Thoracic aorta (tissue), 2 donors: ENCODE measurements at places on chromosomes 3 and 15.

DNA sequence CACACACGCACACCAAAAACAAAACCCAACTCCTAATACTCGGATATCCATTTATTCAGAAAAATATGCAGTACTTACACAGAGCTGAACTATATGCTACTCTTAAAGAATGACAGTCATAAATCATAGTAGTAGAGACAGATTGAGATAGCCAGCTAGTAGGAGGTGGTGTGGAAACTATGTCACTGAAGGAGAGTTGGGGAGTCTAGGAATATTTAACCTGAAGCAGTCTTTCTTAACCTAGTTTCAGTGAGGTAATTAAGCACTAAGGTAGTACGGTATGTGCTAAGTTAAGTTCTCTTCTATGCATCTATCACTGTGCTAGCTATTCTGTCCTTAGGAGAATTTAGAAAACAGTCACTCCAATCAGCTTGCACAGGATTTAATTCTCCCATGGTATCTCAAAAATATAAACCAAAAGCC, 54.2 kb downstream of the ANKRD28 start:
- no peak for DNase-seq

GRCh38 chr3:128343287-128344051, 123.2 kb downstream of the DNAJB8 start:
- DNase-seq = no peak

GRCh38 chr3:169477790-169478189, 185.7 kb downstream of the MECOM start:
- no peak for DNase-seq

GRCh38 chr3:197292083-197292646, 6.2 kb downstream of the DLG1 start:
- DNase-seq = no peak

- DNase-seq = no peak
Measured at GRCh38 chr3:126731044-126731443, 27.0 kb downstream of the CHCHD6 start.

DNA sequence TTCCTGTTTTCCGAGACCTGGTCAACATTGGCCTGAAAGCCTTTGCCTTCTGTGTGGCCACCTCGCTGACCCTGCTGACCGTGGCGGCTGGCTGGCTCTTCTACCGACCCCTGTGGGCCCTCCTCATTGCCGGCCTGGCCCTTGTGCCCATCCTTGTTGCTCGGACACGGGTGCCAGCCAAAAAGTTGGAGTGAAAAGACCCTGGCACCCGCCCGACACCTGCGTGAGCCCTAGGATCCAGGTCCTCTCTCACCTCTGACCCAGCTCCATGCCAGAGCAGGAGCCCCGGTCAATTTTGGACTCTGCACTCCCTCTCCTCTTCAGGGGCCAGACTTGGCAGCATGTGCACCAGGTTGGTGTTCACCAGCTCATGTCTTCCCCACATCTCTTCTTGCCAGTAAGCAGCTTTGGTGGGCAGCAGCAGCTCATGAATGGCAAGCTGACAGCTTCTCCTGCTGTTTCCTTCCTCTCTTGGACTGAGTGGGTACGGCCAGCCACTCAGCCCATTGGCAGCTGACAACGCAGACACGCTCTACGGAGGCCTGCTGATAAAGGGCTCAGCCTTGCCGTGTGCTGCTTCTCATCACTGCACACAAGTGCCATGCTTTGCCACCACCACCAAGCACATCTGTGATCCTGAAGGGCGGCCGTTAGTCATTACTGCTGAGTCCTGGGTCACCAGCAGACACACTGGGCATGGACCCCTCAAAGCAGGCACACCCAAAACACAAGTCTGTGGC, 16.9 kb downstream of the TMEM43 start:
- DNase-seq = no peak

GRCh38 chr15:41928637-41929620, 35.1 kb upstream of the SPTBN5 start:
- no peak for DNase-seq

- DNase-seq = no peak
Measured at GRCh38 chr3:123815981-123816380, 68.2 kb downstream of the MYLK start.
